ENCODE measurements at places on chromosomes 13 and 19. TPM values are rescaled to one million over a fixed set of nuclear protein-coding genes. Genes with fewer than 3 reads are reported as not detected.

Gene KLK15
- not detected for total RNA-seq

Gene SYNE4
- 1.1 TPM for total RNA-seq

Gene VAV1
- total RNA-seq: not detected

Gene NKPD1
- total RNA-seq: not detected

Gene EHD2
- 159 TPM for total RNA-seq

Gene ZNF587
- 36.7 TPM for total RNA-seq

Gene SKA3
- 2.4 TPM for total RNA-seq

Gene TLE6
- total RNA-seq: 0.11 TPM

Gene DLL3
- total RNA-seq: 0.89 TPM

Gene ZNF560
- not detected for total RNA-seq

Gene MTMR6
- 18.5 TPM for total RNA-seq

Gene HSD17B14
- 8.2 TPM for total RNA-seq

Gene ZIC2
- 0.60 TPM for total RNA-seq

Measured in astrocyte (in vitro differentiated cells and primary cell).